ENCODE measurements at places on chromosomes 12 and 14.
A peak's percentile ranks its signal among the peaks of the same experiment; 100 is the strongest.

GRCh38 chr12:20410734-20411133 lies 42.4 kb downstream of the PDE3A start:
- DNase-seq, result no peak

DNA sequence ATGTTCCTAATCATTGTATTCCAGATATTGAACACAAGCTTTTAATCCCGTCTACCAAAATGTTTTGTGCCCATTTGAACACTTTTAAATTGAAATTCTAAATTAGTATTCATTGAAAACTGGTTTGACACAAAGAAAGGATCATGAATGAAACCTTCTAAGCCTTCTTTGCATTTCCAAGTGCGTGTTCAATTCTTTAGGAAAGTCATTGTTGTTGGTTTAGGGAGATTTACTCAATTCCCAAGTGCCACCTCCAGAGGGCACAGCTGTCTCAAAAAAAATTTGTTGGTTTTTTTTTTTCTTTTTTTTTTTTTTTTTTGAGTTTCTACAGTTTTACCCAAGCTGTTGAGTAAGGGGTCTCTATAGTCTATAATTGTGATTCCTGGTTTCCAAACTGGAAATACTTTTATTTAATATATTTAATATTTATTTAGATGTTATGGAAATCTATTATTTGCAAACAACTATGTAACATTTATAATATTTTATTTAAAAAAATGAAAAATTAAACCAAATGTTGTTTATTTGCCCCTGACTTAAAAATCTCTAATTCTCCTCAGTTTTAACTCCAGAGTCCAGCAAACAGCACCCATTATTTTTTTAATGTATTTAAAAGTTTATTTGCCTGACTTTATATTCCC lies 79.9 kb downstream of the NEDD1 start:
- DNase-seq, result no peak

DNA sequence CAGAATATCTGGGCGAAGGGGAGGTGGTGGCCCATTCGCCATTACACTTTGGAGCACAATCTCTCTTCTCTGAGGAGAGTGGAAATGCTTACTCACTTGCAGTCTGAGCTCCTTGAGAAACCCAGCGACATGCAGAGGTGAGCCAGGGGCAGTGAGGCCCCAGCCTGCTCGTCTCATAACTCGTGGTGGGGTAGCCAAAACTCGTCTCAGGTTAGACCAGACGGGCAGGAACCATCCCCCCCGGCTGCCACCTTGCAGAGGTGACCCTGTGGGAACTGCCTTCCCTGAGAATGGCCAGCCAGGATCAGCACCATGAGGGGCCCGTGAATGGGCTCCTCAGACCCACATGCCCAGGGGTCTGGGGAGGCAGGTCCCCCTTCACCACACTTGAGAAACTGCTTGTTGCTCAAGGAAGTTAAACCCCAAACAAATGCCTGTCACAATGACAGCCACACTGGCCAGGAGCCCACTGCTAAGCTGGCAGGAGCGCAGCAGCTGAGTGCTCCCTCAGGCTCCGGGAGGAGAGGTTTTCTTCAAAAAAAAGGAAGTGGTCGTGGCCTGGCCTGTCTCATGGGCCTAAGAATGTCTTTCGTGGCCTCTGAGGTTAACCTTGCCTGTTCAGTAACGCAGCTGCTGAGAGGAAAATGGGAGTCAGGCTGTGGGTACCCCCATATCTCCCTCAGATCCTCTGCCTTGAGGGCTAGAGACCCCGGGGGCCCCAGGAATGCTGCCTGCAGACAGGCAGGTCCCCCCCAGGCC lies 9.2 kb upstream of the ALDH2 start:
- peak; percentile 78 for DNase-seq

DNA sequence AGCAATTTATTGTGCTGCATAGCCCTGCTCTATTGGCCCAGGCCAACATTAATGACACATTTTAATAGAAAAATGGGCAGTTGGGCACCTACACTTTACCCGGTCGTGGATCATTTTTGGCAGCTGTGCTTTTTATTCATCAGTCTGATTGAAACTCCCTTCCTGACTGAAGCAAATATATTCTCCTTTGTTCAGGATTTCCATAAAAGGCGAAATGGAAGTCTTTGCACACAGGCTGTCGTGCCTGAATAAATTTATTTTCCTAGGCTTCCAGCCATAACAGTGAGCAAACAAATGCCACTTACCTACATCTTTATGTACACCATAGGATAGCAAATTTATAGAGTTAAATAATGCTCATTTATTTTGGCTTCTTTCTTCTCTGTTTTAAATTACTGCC lies 480.7 kb upstream of the DCN start:
- DNase-seq, result no peak

DNA sequence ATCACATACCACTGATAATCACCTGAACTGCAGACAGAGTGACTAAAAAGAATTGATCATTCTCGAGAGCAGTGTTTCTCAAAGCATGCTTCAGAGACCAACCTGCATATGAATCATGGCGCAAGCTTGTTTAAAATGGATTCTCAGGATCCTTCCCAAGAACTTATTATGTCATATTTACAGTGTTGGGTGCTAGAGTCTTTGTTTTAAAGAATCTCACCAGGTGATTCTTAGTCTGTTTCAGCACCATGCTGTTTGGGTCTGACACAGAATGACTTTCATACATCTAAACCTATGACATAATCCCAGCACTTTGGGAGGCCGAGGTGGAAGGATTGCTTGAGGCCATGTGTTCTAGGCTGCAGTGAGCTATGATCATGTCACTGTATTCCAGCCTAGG lies 31.3 kb upstream of the SSPN start:
- DNase-seq, result no peak

GRCh38 chr12:75489613-75490210 lies 9.2 kb downstream of the GLIPR1 start:
- DNase-seq, result no peak

DNA sequence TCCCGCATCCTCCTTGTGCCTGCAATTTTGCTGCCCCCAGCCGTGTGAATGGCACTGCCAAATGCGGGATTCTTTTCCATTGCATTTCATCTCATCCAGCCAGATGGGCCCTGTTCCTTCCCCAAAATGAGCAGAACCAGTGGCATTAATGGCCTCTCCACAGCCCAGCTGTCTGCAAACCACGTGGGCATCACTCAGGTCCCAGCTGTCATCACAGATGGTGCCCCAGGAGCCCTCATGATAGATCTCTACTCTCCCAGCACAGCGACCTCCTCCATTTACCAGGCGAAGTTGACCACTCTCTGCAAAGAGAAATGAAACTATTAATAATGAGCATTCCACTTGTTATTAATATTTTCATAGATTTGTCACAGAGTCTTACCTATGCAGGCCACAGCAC lies 17.1 kb downstream of the CD163 start:
- DNase-seq, result no peak

- DNase-seq, result no peak
Measured at GRCh38 chr12:100395811-100396210, 38.9 kb downstream of the SLC17A8 start.

GRCh38 chr12:65891987-65892481 lies 67.8 kb downstream of the HMGA2 start:
- peak; percentile 36 for DNase-seq

GRCh38 chr12:113794774-113795173 lies 171.4 kb downstream of the RBM19 start:
- DNase-seq, result no peak

DNA sequence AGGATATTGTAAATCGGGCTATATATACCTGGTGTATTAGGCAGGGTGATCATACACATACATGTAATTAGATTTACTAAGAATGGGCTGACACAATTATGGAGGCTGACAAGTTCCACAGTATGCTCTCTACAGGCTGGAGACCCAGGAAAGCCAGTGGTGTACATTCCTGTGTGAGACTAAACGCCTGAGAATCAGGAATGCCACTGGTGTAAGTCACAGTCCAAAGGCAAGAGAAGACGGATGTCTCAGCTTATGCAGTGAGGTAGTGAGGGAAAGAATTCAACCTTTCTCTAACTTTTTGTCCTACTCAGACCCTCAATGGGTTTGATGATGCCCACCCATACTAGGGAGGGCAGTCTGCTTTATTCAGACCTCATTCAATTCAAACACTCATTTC lies 57.1 kb downstream of the METTL25 start:
- no peak for DNase-seq

- DNase-seq, result no peak
Measured at GRCh38 chr12:124586756-124587155, 19.3 kb upstream of the NCOR2 start.

DNA sequence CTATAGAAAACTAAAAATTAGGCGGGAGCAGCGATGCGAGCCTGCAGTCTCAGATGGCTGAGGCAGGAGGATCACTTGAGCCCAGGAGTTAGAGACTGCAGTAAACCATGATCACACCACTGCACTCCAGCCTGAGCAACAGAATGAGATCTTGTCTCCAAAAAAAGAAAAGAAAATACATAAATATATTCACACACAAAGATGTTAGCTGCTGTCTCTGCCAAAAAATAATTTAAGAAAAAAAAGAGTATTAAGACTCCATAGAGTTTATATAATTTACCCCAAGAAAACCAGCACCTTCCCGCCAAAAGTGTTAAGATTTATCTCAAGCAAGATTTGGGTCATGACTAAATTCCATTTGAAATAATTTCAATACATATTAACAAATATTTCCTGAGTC lies 102.6 kb downstream of the MED13L start:
- DNase-seq, result no peak

- DNase-seq, result no peak
Measured at GRCh38 chr12:18345021-18345735, 83.9 kb downstream of the PIK3C2G start.

DNA sequence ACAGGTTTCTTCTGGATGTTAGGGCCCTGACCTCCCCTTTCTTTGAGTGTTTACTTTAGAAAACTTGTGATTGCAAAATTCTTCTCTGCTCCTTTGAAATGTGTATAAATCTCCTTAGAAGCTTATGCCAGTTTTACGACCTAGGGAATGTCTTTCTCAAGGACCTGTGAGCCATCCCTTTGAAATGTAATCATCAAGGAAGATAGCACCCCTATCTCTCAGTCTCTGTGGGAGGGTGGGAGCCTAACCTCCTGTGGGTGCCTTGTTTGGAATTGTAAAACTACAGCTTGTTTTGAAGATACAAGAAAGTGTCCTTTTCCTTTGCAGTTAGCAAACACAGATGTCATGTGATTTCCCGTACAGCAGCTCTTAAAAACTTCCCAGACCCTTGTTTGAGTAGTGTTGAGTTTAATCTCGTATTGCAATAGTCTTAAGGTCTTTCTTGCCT lies 3.3 kb downstream of the OR10AD1 start:
- no peak for DNase-seq

GRCh38 chr14:77276295-77276935 lies 5.4 kb upstream of the NGB start:
- no peak for DNase-seq

DNA sequence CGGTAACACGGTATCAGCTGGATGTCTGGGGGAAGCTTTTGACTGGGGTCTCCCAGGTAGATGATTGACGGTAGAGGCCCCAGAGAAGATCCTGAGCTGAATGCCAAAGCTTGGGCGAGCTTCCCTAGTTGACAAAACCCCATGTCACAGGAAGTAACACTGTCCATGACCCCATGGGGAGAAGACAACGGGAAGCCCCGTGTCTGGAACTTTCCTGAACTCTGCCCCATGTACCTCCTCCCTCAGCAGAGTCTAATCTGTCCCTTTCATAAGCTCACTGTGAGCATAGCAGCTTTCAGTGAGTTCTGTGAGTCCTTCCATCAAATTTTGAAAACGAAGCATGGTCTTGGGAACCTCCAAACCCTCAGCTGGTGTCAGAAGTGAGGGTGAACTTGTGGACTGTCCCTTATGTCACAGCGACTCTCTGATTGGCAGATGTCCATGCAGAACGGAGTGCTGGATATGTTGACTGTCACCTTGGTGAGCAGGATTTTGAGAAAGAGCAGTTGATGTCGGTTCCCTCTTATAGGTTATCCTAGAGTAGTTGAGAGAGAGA lies 29.7 kb upstream of the BEGAIN start:
- DNase-seq, result peak; percentile 11

DNA sequence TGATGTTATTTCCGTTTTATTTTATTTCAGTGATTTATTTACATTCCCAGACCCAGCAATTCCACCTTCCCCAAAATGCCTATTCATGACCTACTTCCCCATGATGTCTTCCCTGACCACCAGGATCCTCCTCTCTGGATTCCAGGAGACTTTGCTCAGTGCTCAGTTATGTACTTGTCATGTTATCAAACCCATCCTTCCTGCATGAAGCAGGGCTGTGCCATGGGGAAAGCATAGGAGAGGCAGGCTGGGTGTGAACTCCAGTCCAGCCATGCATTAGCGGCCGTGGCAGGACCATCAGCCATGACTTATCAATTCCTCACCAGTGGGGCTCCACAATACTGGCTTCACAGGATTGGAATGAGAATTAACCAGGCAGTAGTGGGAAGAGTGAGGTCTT lies 57.8 kb downstream of the B4GALNT3 start:
- DNase-seq, result no peak

DNA sequence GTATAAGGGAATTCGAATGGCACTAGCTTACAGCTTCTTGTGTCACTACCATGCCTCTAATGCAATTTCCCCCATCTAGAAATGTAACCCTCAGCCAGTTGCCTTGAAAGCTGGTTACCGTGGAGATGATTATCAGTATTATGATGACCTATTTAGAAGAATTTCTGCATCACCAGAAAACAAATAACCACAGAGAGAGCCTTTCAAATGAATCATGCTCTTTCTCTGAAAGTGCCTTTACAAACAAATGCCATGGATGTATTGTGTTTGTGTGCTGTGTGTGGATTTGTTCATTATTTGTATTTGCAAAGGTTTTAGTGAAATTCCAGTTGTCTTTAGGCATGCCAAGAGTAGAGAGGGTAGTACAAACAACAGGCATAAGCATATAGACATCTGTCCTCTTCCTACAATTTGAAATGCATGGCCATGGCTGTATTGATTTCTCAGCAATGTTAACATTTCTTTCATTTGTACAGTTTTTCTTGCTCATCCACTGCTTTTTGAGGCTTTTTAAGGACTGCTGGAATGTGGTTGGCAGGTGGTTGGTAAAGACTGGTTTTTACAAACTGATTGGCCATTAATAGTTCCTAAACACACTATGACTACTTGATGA lies 266.5 kb downstream of the PAWR start:
- DNase-seq, result no peak

DNA sequence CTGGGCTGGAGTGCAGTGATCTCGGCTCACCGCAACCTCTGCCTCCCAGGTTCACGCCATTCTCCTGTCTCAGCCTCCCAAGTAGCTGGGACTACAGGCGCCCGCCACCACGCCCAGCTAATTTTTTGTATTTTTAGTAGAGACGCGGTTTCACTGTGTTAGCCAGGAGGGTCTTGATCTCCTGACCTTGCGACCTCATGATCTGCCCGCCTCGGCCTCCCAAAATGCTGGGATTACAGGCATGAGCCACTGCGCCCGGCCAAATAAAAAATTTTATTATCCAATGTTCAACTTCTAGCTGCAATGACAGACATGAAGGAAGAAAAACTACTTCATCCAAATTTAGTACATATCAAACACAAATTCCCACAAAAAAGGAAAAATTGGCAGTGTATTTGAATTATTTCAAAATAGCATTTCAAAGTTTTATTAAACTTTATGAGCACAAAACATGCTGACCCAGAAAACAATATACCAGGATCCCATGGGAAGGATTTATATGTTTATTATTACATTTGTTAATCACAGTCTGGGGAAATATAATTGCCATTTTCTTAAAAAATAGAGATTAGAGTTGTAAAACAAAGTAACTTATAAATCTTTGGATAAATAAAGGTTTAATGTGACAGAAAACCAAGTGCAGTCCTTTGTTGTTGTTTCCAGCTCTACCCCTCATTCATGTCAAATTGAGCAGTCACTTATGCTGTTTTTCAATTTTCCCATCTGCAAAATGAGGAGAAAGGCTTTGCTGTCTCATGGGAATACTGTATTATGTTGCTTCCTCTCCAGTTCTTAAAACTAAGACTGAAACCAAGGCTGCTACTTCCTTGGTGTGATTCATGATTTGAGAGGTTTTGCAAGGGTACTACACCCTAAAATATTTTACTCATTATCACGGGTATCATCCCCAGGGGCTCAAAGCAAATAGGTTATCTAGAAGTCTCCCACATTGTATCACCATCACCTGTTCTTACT lies 155.2 kb upstream of the AVPR1A start:
- no peak for DNase-seq

Measured in body of pancreas (tissue), 4 donors.